ENCODE measurements at places on chromosomes 1 and 21.

- DNase-seq: no peak
Observed at GRCh38 chr1:112263042-112263441, 133.0 kb upstream of the CTTNBP2NL start.

GRCh38 chr1:185668013-185668412, 66.2 kb upstream of the HMCN1 start:
- no peak for DNase-seq

DNA sequence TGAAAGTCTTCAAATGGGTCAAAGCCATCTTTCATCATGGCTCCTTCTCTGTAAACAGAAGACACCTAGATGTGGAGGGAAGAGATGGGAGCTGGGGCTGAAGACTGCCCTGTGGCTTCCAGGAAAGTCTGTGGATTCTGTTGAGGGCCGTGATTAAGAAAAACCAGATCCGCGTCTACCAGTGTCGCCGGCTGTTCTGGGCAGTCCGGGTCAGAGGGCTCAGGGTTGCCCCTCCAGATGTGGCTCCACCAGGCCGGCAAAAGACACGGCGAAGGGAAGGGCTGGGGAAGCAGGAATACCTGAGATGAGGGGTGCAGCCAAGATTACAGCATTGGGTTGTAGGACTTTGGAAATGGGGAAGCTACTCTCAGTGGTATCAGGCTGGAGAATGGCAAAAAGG, 162.6 kb downstream of the RHOU start:
- DNase-seq: no peak

- DNase-seq: no peak
Observed at GRCh38 chr1:236029428-236029940, 35.4 kb downstream of the NID1 start.

DNA sequence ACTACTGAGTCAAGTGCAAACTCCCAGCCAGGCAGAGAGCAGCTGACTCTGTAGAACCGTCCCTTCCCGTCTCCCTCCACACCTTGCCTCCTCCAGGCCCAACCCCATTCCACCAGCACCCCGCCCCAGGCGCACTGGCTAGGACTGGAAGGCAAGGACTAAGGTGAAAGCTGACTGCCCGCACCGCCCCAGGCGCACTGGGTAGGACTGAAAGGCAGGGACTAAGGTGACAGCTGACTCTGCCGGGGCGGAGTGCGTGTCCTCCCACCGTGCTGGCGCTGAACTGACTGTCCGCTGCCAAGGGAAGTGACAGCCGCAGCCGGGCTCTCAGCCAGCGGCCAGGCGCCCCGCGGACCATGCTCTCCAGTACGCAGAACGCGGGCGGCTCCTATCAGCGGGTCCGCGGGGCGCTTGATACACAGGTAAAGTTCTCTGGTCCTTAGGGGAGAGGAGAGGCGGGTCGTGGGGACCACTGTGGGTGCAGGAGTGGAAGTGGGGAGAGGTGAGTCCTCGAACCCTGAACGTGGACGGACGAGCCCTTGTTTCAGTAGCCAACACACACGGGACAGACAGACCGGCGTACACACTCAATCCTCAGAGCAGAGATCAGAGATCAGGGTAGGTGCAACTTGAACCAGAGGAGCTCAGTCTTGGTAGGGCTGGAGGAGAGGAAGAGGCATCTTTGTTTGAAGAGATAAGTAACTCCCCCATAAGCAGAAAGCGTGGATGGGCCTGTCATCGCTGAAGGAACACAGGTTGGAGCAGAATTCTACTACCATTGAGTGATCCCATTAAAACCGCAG, 58.0 kb downstream of the RBM11 start:
- DNase-seq: no peak

GRCh38 chr1:7255303-7256058, 470.2 kb downstream of the CAMTA1 start:
- DNase-seq: no peak

DNA sequence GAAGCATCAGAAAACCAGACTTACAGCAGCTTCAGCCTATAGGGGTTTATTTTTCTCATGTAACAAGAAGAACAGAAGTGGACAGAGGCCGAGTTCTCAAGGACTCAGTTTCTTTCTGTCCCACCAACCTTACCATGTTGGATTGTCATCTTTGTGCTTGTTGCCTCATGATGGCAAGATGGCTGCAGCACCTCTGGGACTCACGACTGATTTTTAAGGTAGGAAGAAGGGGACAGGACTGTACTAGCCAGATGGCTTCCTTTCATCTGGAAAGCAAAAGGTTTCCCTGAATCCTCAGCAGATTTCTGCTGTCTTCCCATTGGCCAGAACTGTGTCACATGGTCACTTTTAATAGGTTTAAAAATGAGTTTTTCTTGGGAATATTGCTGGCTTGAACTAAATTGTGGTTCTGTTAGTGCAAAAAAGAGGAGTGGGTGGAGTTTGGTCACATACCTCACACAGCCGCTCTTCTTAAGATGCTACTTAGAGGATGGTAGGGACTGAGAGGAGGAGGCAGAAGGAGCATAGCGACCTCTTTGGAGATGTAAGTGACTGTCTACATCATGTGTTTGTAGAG, 48.1 kb upstream of the ENAH start:
- no peak for DNase-seq

DNA sequence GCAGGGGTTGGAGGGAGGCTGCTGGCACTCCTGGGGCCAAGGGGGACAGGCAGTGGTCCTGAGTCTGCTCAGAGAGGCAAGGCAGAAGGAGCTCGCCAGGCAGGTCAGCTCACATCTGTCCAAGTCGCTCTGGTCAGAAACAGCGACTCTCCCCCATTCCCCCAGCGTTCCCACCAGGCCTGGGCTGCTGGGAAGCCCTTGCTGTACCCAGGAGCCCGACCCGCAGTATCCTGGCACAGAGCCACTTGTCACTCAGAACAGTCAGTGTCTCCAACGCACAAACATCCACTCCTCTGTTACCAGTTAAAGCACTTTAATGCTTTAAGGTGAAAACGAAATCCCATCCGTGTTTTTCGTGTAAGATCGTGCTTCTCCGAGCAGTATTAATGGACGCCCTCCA, 16.6 kb upstream of the CCDC27 start:
- no peak for DNase-seq

- no peak for DNase-seq
Observed at GRCh38 chr1:186566140-186566855, 105.4 kb upstream of the PDC start.

DNA sequence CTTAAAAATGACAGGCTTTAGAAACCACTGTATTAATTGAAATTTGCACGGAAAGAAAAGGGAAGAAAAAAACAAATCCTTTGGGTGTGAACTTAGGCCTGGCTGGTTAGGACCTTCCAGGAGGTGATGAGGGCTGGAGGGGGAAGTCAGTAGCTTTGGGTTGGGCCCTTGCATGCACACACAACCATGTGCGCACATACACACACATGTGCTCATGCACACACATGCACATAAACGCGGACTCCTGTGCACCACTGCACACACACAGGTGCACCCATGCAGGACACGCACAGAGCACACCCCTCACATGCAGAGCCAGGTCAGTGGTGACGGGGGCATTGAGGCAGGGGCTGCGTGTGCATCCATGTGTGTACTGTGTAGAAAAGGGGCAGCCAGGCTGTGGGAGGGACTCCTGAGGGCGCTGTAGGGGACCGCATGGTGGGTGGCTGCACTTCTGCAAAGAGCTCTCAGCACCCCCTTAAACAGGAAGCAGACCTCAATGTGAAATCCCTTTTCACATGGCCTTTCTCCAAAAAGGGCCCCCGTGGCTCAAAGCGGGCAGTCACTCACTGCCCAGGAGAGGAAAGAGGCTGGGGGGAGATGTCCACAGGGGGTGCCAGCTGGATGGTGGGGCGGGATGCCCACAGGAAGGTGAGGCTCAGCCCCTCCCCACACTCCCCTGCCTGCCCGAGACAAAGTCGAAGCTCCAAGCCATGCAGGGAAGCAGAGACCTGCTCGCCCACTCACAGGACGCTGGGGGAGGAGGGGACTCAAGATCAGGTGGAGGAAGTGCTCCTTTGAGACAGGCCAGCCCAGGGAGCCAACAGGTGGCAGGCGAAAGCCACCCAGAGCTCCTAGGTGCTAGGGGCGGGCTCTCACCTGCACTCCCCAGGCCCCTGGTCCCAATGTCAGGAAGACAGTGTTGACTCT, 95.2 kb downstream of the ITPKB start:
- DNase-seq: no peak

DNA sequence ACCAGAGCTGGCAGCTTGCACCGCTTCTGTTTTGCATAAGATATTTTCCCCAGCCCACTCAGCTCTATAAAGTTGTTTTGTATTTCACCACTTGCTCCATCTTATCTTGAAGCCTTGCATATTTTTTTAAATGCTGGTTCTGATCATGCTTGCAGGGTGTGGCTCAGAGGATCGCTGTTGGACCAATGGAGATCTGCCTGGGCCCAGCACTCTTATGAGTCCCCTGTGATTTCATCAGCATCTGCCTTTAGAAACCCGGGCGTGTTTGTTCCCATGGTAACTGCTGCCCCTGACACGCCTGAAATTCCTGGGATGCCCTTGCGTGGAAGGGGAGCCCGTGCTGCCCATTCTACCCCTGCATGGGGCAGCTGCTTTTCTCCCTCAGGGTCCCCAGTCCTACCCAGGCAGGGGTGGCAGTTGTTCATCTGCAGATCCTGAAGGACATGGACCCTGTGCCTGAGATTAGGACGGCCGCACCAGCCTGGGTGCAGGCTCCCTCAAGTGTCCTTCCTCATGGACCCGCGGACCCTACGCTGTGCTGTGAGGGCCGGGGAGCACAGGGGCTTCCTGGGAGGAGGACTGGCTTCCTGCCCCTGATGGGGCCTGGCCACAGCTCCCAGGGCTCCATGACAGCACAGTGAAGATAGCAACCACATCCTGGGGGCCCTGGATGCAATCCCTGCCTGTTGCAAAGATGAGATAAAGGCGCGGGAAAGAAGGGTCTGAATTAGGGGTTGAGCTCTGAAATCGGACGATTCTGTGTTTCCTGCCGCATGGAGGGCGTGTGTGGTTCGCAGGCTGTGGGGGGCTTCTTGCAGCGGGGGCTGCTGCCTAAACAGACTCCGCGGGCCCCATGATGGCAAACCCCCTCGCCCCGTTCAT, 226.5 kb downstream of the SDCCAG8 start:
- DNase-seq: no peak

DNA sequence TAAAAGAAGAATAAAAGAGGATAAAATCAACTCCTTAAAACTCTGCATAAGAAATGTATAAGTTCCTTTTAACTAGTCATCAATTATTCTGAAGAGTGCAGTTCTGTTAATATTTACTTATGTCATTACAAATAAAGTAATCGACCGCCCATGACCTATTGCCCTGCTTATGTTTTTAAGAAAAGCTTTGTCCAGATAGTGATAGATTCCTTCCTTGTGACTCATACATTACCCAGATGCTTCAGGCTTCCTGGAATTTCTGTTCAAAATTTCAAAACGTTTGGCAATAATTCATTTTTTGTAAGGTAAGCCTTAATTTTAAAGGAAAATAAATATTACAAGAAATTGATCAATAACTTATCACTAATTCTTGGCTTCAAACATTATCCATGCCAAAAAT, 918.2 kb upstream of the ADGRL2 start:
- no peak for DNase-seq

GRCh38 chr1:225689882-225690459, 37.0 kb upstream of the ENAH start:
- DNase-seq: no peak

DNA sequence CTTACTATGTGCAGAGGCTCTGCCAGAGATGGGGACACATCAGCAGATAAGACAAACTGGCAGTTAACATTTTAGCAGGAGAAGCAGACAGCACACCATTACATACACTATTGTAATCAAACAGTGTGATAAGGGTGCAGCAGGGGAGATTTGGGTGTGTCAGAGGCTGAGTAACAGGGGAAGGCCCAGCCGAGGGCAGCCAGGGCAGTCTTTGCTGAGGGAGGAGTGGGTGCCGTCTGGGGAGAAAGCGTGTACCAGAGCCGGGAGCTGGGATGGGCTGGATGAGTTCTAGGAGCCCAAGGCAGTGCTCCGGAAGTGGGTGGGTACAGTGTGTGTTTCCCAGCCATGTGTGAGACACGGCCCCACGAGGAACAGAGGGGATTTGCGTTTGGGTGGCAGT, 31.2 kb downstream of the KCNA10 start:
- DNase-seq: no peak

DNA sequence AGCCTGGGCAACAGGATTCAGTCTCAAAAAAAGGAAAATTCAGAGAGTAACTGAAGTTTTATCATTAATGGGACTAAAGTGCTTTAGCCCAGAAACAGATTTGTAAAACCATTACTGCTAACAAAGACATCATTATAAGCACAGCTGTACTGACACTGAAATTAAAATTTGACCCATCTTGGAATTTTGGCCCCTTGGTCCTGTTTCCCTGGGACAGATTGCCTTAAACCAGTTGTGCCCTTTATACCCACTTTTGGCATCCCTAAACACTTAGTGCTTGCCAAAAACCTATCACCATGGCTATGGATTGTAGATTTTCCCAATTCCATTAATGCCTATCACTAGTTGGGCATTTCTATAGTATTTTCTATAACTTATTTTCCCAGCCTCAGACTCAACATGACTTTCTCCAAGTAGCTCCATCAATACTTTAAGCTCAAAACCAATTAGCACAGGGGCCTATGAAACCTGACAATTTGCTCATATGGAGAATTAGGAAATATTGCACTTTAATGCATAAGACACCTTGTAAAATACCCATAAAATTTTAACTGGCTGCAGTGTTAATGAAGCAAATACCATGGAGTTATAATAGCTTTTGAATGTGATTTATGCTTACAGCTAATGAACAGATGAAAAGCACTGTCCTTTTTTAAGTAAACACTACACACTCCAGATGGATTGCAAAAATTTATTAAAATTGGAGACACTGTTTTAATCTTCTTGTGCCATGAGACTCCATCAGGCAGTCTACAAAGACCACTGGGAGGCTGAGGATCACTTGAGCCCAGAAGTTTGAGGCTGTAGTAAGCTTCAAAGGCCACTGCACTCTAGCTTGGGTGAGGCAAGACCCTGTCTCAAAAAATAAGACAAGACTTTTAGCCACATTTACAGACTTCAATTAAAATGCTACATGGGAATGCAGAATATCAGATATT, 4.3 kb downstream of the GAS5 start:
- no peak for DNase-seq

DNA sequence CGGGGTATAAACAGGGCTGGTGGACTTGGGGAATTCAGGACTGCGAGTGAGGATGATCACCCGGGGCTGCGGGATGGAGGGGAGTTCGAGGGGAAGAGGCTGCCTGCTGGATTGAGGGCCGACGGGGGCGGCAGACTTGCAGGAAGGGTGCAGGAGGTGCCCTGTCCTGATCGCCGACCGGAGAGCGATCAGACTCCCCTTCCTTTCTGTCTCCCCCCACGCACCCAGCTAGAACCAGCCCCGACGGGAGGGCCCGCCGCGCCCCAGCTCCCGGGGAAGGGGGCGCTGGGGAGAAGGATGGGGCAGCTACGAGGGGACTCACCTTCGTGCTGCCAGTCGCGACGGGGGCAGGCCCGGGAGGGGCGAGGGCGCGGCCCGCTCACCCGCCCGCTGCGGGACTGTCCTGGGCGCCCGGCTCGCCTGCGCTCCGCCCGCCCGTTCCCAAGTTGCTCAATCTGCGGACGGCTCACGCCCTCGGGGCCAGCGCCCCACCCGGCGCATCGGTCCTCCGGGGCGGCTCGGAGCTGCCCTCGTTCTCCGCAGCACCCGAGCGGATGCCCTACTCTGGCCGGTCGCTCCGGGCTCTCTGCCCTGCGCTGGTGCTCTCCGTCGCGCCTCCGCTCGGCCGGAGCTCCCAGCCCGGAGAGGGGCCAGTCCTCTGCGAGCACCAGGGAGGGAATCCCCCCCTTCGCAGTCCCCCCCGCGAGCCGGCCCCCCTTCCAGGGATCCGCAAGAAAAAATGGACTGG, at the start of gene RSPO1:
TSS of gene RSPO1 (minus strand) at position 649 of the 748 bp plus-strand sequence. CDS start 5,231 bp downstream, outside the sequence.
- DNase-seq: no peak
